ENCODE measurements at places on chromosomes 4 and X.

DNA sequence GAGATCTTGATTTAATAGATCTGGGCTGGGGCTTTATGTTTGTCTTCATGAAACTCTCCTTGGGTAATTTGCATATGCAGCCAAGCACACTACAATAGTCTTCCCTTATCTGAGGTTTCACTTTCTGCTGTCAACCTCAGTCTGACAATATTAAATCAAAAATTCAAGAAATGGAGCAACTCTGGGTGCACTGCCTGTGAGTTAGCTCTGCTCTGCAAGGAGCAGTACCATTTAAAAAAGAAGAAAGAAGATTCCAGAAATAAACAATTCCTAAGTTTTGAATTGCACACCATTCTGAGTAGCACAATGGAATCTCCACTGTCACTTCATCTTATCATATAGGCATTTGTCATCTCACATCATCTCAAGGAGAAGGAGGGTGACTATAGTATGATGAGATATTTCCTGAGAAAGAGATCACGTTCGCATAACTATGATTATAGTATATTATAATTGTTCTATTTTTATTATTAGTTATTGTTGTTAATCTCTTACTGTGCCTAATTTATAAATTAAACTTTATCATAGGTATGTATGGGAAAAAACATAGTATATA lies 9.4 kb downstream of the FNIP2 start:
- DNase-seq = no peak

DNA sequence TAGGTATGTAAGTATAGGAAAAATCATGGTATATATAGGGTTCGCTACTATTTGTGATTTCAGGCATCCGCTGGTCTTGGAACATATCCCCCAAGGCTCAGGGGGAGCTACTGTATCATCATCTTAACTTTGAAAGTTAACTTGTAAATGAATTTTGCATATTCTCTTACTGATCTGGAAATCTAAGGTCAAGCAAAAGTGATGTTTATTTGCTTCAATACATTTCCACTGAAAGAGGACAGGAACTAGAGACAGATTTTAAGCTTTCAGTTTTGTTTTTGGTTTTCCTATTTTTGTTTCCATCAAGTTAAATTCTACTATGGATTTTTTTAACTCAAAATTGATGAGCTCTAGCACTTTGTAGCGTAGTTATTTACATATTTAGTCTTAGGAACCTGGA lies 56.2 kb downstream of the NAF1 start:
- no peak for DNase-seq

DNA sequence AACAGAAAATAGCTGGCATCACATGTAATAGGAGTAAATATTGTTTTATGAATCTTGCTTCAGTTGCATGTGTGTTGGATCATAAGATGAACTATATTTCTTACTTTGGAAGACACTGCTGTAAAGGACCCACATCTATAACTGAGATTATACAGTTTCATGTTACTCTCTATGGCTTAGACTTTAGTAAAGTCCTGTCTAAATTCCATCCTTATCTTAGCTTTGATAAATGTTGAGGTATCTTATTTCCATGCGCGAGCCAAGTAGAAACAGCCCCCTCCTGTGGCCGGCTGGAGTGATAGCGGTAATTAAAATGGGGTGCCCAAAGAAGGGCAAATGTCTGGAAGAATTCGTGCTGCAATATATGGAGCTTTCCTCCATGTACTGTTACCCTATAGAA lies 43.0 kb downstream of the CCDC158 start:
- peak; percentile 54 for DNase-seq

DNA sequence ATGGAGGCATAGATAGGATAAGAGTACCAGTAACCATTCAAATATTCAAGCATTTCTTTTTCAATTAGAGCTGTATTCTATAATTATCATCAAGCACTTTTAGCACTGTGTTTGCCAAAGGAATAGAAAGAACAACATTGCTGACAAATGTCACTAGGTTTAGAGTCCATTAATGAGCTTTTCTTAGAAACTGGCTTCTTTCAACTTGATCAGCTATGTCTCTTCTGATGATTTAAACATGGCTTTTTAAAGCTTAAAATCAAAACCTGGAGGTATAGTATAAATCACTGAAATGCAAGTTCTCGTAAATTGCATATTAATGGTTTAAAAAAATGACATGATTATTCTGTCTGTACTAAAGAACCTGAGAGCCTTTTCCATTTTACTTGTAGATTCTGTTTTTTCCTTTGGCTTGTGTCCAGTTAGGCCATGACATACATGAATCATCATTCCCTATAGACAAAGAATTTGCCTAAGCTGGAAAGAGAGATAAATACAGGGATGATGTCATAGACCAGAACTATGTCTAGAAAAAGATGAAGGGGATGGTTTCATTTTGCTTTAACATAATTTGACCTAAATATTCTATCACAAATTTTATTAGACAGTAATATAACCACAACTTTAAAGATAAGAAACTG lies 340.1 kb upstream of the CTSO start:
- DNase-seq = peak; percentile 2

- DNase-seq = no peak
Observed at GRCh38 chrX:71210816-71211215, 12.2 kb upstream of the GJB1 start.

DNA sequence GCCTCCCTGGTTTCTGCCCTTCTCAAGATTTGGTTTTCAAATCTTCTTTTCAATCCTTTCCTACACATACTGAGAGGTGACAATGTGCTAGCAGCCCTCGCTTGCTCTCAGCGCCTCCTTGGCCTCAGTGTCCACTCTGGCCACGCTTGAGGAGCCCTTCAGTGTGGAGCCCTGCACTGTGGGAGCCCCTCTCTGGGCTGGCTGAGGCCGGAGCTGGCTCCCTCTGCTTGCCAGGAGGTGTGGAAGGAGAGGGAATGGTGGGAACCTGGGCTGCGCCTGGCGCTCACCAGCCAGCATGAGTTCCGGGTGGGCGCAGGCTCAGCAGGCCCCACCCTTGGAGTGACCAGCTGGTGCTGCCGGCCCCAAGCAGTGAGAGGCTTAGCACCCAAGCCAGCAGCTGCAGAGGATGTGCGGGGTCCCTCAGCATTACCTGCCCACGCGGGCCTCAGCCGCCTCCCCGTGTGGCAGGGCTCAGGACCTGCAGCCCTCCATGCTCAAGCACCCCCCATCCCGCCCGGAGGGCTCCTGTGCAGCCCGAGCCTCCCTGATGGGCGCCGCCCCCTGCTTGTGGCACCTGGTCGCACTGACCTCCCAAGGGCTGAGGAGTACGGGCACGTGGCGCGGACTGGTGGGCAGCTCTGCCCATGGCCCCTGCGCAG lies 127.5 kb downstream of the COX7B2 start:
- no peak for DNase-seq

- no peak for DNase-seq
Observed at GRCh38 chr4:78242071-78242470, 184.9 kb downstream of the FRAS1 start.

- no peak for DNase-seq
Observed at GRCh38 chrX:13515211-13515930, 54.0 kb upstream of the EGFL6 start.

- DNase-seq = no peak
Observed at GRCh38 chr4:172657081-172657480, 511.5 kb upstream of the GALNT7 start.

- DNase-seq = no peak
Observed at GRCh38 chr4:138910914-138911336, 104.7 kb upstream of the NOCT start.
